ENCODE measurements at places on chromosomes 1 and 21.

GRCh38 chr1:33641104-33641830 lies 168.8 kb downstream of the ZSCAN20 start:
- DNase-seq: no peak

GRCh38 chr1:205583461-205584130 lies 48.2 kb downstream of the ELK4 start:
- DNase-seq: no peak

GRCh38 chr1:226976978-226977642 lies 37.0 kb downstream of the COQ8A start:
- DNase-seq: no peak

- no peak for DNase-seq
Measured at GRCh38 chr1:176998183-176998795, 166.2 kb downstream of the ASTN1 start.

- DNase-seq: no peak
Measured at GRCh38 chr21:32599526-32599925, 12.7 kb downstream of the CFAP298 start.

GRCh38 chr1:203287109-203287893 lies 18.0 kb upstream of the BTG2 start:
- no peak for DNase-seq

DNA sequence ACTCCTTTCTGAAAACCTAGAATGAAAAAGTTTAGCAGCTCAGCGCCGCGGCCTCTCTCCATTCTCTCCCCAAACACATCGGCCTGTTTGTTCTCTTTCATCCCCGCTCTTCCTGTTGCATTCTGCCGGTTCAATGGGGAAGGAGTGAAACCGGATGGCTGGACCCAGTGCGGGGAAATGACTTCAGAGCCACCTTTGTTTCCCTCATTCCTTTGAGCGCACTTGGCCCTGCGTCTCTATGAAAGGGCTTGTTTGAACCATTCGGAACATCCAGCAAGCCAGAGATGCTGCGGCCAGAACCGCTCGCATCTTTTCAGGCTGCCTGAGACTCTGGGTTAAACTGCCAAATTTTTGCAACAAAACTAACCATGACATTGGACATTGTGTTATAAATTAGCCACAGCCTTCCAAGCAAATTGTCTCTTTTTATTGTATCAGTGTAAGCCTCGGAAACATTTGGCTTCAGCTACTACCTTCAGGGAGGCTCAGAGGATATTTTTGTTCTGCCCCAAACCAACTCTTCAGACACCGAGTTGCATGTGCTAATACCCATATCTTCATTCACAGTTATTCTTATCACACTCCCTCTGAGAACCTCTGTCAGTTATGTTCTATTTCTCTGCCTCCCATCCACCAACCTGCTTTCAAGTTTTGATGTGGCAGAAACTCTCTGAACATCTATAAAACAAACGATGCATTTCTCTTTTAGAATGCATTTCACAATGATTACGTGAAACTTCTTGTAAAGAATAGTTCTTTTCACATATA lies 5.1 kb upstream of the OLIG1 start:
- no peak for DNase-seq

GRCh38 chr1:248622570-248623001 lies 12.3 kb downstream of the OR2T11 start:
- no peak for DNase-seq

DNA sequence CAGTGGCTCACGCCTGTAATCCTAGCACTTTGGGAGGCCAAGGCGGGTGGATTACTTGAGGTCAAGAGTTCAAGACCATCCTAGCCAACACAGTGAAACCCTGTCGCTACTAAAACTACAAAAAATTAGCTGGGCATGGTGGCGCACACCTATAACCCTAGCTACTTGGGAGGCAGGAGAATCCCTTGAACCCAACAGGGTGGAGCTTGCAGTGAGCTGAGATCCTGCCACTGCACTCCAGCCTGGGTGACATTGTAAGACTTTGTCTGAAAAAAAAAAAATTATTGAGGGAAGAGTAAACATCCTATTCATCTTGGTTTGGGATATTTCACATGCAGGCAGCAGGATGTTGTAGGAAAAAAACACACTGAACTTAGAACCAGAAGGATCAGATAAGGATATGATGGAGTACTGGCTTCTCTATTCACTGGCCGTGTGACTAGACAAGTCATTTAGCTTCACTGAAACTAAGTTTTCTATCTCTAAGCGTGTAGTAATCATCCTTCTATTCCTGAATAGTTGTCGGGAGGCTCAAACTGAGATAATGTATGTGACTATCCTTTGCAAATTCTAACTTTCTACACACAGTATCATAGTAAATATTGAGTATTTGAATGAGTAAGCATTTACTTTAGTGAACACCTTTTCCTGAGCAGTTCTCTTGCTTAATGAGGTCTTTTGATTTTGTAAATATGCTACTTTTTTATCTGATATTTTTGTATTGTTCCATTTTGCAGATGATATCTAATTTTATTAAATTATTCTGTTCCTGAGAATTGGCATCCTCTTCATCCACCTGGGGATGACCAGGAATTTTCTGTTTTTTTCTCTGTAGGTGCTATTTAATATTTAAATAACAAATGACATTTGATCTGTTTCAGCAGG lies 18.2 kb downstream of the CAP1 start:
- no peak for DNase-seq

- no peak for DNase-seq
Measured at GRCh38 chr1:234114648-234115307, 210.3 kb downstream of the SLC35F3 start.

- DNase-seq: no peak
Measured at GRCh38 chr1:89311757-89312156, 39.1 kb upstream of the GBP5 start.

GRCh38 chr21:39198800-39199199 lies 15.5 kb upstream of the PSMG1 start:
- DNase-seq: no peak

DNA sequence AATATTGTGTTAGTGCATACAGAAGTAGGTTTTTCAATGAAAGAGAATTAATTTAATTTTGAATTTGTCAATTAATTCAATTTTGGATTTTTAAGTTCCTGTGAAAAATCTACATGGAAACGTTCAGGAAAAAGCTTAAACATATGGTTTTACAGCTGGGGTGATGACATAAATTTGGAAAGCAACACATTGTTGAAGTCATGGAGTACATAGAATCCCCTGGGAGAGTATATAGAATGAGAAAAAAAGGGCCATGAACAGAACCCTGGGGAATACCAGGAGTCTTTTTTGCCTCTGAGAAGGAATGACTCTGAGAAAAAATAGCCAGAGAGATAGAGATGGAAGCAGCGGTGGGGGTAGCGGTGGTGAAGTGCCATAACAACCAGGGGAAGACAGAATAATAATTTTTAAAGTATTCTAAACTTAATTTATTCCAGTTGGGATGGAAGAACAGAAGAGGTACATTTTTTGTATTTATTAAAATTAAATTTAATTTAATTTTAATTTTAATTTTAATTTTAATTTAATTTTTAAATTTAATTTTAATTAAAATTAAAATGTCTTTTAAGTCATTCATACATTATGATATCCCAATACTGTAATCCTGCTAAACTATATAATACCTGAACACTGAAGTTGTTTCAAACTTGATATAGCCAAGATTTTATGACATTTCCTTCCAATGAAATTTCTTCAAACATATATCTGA lies 48.9 kb downstream of the NME7 start:
- no peak for DNase-seq

DNA sequence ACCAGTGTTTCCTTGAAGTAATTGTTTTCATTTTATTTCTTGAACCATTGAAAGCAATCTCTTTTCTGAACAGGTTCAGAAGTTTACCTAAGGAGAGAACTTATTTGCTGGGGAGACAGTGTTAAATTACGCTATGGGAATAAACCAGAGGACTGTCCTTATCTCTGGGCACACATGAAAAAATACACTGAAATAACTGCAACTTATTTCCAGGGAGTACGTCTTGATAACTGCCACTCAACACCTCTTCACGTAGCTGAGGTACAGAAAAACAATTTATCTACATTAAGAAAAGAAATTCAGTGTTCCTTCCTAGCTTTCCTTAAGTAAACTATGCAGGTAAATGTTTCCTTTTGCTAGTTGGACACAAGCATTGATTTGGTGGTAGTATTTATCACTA lies 27.4 kb downstream of the AGL start:
- no peak for DNase-seq

GRCh38 chr1:175840787-175841186 lies 97.4 kb upstream of the TNR start:
- DNase-seq: no peak

GRCh38 chr21:42685036-42685435 lies 31.6 kb downstream of the PDE9A start:
- no peak for DNase-seq

- no peak for DNase-seq
Measured at GRCh38 chr1:239896980-239897379, 194.7 kb upstream of the FMN2 start.

DNA sequence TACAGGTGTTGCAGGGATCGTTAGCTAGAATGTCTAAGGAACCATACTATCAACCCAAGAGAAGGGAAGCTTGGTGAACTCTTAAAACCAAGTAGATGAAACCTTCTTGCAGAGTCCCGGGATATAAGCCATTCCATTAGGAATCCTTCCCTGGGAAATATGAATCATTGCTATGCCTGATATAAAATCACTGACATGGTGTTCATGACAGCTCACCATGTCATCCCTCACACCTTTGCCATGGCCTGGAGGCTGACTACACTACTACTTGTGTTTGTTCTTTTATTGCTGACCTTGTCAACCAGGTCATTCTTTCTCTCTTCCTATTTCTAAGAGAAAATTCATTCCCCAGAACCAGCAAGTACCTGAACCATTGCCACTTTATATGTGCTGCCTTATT lies 12.1 kb downstream of the ST6GALNAC3 start:
- no peak for DNase-seq

DNA sequence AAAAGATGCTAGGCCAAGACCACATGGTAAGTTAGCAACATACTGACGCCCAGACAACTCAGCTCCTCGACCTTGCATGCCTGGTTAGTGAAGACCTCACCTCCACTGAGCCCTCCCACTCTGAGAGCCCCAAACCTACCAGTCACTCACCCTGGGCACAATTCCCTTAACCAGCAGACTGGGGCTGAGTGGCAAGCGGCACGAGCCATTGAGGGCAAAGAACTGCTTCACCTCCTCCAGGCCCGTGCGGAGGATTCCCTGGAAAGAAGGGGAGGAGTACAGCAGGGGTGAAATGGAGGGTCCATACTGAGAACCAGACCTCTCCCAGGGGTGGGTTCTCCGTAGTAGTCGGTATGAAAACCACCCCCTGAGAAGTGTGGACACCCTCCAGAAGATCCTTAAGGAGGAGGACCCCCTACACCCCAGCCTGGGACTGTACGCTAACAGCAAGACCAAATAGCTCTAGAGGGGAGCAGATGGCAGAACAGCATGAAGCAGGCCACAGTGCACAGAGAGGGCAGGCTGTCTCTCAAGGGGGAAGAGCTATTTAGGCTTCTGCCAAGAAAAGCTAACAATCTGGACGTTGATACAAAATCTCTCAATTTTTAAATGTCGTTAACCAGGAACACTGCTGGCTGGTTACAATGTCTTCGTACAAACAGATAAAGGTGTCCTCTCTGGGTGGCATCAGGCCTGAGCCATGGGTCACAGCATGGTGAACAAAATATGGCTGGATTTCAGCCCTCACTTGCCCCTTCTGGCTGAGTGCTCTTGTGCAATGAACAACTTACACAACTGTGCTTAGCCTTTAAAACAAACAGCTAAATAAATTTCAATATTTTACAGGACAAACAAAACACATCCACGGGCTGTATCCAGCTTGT lies 31.0 kb upstream of the PPP1R15B start:
- no peak for DNase-seq

GRCh38 chr1:55824251-55824640 lies 609.1 kb upstream of the USP24 start:
- DNase-seq: no peak

DNA sequence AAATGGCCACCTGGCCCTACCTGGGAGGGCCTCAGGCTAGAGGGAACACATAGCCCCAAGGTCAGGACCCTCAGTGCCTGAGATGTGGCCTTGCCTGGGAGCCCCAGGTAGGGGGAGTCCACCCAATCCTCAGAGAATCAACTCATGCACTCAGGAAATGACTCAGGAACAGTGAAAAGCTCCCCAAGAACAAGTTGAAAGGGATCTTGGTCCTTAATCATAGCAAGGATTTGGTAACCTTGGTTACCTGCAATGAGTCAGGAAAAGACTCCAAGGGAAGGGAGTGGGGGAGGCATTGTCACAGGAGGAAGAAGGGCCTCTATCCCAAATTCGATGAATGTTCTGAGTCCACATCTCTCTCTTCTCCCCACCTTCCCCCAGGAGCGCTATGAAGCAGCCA lies 17.0 kb downstream of the MAP7D1 start:
- DNase-seq: no peak

All from stimulated activated CD4-positive, alpha-beta T cell treated with anti-CD3 and anti-CD28 coated beads, Interleukin-15, amount 100 ng/mL, for 1 hour (primary cell).